Brain (organoid and tissue), 16 donors: ENCODE measurements at places on chromosomes 12 and 14.

DNA sequence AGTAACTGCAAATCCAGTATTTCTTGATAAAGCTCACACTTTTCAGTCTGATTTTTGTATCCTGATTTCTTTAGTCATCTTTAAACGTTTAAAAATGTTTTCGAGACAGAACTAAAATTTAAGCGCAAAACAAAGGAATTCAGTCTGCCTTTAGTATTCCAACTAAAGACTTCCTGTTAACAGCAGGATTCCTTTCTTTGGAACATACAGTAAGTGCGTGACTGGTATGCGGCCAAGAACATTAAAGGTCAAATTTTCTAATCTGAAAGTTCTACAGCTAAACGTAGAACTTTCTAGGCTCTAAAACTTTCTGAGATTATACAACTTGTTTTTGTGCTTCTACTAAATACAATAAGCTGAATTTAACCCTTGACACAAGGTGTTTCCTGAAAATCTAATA is 9.9 kb downstream of the SAV1 start:
- no peak for DNase-seq

- no peak for DNase-seq
These were observed 407.0 kb downstream of the MED13L start for GRCh38 chr12:115870510-115870909.

DNA sequence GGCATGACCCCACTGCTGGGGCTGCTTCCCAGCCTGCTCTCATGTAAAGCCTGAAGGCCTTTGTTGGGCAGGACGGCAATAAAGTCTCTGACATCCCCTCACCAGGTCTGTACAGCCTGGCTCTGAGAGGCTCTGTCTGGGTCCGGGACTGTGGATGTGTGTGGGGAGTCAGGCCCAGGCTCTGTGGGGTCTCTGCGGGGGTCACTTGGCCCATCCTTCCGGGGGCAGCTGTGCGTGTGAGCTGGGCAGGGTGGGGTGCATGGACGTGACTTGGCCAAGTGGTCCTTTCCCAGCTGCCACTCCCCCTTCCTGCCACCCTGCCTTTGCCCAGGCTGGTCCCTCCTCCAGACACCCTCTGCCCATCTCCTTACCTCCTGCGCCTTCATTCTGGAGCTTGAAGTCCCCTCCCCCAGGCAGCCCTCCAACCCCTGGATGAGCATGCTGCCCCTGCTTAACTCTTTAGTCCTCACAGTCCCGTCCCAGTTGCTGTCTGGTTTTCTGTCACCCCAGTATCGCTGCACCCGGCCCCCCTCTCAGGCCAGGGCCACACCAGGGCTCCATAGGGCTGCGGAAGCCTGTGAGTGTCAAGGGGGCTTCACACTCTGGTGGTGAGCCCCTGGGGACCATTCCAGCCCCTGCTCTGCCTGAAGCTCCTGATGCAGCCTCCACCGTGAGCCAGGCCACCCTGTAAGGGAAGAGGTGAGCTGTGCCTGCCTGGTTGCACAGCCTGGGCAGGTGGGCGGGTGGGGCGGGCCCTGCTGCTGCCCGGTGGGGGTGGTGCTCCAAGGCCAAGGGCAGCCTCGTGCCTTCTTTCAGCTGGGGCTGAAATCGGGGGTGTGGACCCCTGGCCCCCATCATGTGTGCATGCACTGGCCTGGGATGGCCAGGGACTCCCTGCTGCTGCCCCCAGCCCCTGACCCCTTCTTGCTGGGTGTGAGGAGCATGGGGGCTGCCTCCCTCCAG is 25.5 kb upstream of the KIF26A start:
- no peak for DNase-seq

- DNase-seq: no peak
These were observed 284.8 kb upstream of the FBXO33 start for GRCh38 chr14:39716987-39717570.

- DNase-seq: no peak
These were observed 64.4 kb downstream of the FUT8 start for GRCh38 chr14:65476942-65477318.

- no peak for DNase-seq
These were observed 23.2 kb downstream of the PRKCH start for GRCh38 chr14:61344437-61345150.

DNA sequence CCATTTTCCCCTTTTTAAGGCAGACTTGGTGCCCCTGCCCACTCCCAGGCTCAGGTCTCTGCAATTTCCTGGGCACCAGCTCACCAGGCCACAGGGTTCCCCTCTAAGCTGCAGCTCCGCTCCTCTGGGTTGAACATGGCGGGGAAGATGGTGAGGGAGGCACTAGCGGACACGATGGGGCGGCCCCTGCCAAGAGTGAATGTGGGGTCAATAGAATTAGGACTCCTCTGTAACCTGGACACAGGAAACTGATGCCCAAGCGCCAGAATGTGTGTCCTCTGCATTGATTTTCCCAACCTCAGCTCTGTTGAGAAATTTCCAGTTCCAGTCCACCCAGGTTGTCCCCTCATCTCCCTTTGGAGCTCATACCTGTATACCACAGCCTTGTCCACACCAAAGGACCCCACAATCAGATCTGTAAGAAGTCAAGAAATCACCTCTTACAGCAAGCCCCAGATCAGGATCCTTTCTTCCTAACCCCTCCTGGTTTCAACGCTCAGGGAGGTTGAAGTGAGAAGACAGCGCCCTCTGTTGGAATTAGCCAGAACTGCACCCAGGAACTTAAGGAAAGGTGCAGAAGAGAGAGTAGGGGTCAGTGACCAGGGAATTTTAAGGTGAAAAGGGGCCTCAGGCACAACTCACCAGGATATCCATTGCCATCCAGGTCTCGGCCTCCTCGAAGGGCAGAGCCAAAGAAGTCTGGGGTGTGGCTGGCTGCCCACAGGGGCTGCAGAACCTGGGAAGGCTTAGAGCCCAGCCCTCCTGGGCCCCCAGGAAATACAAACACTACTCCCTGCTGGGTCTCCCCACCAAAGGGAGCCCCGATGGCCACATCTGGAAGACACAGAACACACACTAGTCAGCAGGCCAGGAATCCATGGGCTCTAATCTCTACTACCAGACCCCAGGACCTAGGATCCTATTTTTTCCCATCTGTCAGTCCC is 14.7 kb downstream of the ITGA5 start:
- no peak for DNase-seq

DNA sequence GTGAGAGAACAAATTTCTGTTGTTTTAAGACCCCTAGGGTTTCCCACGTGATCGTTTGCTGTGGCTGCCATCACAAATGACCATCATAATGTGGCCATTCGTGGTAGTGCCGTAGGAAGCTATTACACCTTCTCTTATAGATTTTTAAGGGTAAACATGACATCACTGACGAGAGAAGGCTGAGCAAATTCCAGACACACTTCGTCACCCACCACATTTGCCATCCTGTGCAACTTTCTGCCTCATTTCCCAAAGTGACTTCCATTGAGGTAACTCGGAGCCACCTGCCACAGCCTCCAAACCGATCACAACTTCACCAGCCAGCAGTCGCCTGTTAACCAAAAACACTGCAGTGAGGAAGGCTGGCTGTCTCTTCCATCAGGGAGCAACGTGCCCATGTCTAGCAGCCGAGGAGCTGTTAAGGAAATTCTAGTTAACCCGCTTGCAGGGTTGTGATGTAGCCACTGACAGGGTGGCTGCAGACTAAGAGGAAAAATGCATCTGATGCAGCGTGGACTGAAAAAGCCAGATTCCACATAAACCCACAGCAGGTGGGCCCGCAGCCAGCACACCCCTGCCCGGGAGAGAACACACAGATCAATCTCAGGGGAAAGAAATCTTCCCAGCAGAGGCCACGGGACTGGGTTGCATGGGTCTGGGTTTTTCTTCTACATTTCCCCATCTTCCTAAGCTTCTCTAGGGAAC is 44.6 kb downstream of the CCDC85C start:
- DNase-seq: no peak

GRCh38 chr14:92495027-92495426 is 18.6 kb upstream of the RIN3 start:
- DNase-seq: no peak
